ENCODE measurements at places on chromosomes 1 and 21.
A peak's percentile ranks its signal among the peaks of the same experiment; 100 is the strongest.

DNA sequence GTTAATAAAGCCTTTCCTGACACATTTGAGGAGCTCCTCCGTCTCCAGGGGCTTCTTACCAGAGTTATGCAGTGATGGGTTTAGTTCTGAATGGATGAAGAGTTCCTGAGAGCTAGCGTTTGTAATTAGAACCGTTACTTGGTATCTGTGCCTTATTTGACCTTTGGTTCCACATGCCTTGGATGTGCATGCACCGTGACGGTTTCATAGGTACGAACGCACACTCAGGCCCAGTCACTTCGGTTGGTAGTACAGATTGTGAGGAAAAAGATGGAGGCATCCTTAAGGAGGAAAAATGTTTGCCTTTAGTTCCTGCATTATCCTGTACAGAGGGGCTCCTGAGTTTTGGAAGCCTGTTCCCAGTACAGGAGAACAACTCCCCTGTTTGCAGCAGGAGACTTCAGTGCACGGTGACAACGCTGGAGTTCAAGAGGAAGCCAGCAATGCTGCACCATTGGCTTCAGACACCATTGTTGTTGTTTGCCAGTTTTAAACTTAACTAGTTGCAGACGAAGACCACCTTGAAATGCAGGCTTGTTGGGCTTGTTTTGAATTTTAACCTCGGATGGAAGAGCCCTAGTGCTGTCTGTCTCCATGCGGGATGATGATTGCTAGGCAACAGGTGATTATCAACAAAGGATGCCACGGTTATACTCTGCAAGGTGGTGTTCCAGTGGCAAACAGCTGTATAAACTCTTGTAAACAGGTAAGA lies 8.2 kb downstream of the RBM15 start:
- DNase-seq: no peak

DNA sequence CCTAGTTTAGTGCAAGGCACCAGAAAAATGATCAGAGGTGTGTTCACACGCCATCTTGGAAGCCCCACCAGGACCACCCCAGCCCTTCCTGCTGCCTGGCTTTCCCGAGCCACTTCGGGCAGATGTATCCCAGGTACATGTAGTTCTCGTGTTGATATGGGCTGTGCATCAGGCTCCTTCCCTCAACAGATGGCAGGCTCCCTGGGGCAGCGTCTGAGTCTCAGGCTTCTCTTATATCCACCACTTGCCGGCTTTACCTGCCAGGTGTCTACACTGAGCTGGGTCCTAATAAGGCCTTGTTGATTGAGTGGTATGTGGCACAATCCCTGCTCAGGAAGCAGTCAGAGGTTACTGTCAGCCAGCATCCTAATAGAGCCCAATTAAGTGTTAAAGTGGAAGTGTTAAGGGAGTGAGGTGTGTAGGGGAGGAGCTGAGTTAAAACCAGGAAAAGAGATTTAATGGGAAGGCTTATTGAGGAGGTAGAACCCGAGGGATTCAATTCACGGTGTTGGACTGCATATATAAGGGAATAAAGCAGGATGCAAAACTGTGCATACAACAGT lies 8.5 kb downstream of the GPA33 start:
- DNase-seq: no peak

DNA sequence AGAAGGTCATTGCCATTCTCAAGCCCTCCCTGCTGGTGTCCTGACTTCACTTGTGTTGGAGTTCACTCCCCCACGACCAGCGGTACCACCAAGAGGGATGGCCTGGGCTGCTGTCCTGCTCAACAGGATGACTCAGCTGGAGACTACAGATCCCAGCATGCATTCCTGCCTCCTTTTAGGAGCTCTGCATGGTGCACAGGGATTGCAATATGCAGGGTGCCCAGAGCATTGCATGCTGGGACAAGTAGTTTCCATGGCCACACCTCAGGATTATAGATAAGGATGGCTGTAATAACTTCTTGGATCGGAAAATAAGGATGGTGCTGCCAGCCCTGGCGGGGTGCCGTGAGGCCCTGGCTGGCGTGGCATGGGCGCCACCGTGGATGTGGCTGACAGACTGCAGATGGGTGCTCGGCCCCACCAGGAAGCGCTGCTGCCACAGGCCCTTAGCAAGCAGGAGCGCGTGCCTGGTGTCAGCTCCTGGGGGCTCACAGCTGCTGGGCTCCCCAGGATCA lies 150.0 kb downstream of the CASZ1 start:
- DNase-seq: no peak

DNA sequence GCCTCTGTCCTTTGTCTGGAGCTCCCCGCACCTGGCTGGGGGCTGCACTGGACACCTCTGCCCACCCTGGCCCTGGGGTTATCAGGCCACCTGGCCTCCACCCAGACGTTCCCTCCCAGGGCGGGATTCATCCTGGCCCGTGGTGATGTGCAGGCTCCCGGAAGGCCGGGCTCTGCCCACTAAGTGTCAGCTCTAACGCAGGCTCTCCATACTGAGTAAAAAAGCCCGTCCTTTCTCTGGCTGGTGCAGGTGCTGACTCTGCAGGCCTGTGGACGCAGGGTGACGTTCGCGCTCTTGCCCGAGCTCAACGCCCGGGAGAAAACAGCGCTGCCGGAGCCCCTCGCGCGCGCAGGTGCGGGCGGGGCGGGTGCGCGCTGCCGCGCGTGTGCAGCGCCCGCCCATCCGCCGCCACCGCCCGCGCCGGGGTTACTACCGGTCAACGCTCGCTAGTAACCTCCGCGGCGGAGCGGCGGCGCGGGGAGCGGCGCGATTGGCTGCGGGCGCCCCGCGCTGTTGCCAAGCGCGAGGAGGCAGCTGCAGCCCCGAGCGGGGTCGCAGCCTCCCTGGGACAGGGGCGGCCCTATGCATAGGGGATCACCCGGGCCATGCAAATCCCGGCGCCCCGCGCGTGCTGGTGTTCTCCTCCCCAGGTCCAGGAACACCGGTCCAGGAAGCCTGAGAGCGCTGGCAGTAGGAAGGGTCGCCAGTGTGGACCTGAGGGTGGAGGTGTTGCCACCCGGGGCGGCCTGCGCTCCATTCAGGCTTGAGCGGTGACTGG lies 15.7 kb downstream of the ABCG1 start:
- peak; percentile 88 for DNase-seq

- peak; percentile 53 for DNase-seq
These were observed 132.9 kb downstream of the SYF2 start for GRCh38 chr1:25099343-25099951.

DNA sequence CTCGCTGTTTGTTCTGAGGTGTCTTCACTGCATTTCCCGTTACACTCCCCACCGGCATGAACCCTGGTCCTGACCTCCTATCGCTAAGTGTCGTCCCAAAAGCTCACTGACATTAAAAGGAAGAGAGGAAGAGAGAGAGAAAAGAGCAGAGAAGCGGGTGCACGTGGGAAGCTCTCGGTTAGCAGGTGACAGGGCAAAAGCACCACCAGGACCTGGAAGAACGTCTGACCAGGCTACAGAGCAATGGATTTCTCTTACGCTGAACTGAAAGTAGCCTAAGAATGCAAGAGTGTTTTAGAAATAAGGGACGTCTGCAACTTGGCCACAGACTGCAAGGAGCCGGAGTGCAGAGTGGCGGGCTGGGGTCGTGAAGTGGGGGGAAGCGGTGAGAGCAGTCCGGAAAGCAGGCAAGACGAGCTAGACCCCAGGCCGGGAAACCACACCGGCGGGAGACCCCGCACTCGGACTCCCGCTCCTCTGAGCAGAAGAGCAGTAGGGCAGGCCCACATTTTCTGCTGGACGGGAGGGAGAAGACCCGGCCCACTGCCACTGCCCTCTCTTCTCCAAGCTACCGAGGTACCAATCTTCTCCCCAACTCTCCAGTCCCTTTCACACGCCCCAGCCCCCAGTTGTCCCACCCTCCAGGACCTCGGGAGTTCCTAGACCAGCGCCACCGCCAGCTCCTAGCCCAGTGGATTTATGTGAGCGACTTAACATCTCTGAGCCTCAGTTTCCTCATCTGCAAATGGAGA lies 8.3 kb upstream of the MPZL1 start:
- DNase-seq: no peak

DNA sequence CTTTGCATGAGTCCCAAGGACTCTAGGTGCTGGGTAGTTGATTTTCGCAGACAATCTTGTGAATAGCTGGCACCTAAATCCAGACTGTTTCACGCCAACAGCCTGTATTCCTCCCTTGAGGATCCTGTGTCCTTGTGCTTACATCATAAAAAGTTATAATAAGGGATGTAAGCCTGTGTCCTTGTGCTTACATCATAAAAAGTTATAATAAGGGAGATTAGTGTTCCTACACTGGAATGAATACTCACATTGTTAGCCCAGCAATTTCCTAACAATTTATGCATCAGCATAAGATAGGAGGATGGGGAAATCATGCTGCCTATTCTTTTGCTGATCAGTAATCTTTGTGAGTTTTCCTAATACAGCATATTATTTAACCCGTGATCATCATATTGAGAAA lies 4.0 kb upstream of the HSD3B2 start:
- no peak for DNase-seq

DNA sequence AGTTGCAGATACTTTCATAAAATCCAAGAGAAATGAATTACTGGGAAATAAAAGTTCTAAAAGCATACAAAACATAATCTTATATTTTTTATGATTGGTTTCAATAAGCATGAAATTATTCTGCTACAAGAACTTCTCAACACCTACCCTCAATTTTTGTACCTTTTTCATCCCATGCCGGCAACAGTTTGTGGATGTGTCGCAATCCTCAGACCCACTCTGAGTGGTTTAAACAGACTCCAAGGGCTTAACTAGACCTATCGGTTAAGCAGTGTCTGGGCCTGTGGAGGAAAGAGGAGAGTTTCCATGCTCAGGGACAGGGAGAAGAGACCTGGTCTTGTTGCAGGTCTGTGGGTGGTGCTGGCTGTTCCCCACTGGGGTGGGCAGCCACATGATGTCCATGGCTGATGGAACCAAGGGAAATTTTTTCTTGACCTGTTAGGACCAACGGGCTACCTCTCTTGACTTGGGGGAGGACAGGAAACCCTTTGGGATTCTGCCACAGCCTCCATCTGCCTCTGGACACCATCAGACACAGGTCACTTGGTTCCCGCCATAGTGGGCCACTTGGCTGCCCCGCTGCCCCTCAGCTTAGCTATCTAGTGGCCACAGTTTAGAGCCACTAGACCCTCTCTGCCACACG lies 81.1 kb upstream of the CLDN14 start:
- no peak for DNase-seq

DNA sequence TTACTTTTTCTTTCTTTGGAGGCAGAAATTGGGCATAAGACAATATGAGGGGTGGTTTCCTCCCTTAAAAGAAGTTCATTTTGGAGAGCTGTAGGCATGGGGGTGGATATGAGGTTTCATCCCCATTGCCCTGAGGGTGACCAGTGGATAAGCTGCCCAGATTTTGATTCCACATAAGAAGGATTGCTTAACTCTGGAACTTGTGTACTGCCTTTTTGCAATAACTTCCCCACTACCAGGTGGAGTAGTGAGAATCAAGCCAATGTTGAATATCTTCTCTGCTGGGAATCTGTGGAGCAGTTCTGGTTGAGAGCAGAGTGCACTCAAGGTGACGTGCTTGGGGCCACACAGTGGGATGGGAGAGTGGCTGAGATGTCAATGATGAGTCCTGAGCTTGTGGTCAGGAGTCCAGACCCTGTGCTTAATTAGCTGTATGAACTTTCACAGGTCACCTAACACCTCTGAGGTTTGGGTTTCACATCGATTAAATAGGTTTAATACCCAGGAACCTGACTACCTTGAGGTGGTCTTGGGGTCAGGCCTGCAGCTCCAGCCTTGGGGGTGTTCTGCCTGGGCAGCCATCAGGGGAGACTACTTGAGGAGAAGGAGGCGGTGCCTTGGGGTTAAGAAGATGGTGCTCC lies 152.9 kb downstream of the FCRL5 start:
- DNase-seq: no peak

GRCh38 chr1:153775458-153776327 lies 486 bp downstream of the SLC27A3 start:
- peak; percentile 68 for DNase-seq

DNA sequence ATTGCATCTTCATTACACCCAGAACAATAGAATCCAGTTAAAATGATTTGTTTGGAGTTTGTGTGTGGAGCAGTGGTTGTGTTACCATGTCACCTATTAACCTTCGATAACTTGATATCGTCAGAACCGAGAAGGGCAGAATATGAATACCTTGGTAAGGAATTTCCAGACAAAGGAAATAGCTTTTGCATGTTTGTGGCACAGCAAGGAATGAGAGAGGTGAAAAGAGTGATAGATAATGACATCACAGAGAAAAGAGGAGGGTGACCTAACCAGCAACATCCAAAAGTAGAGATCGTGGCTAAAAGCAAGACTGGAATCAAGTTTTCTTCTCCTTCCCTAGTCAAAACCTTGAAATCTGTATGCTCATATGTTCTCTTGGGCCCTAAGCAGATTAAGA lies 244.6 kb upstream of the NEGR1 start:
- no peak for DNase-seq

- DNase-seq: no peak
These were observed 177.3 kb downstream of the CHRM3 start for GRCh38 chr1:239563681-239564080.

DNA sequence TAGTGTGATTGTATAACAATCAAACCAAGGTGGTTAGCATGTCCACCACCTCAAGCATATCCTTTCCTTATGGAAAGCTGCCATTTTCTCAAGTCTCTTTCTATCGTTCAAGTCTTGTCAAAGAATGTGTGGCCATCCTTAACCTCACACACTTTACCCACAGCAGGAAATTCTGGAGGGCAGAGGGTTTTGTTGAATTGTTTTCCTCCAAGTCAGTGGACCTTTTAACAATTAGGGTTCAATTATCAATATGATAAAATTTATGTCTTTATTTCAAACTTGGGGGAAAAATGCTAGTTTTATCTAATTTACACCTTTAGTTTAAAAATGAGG lies 14.2 kb upstream of the PTPRC start:
- DNase-seq: peak; percentile 28

- no peak for DNase-seq
These were observed 2.1 kb upstream of the CD58 start for GRCh38 chr1:116572771-116573430.

- DNase-seq: no peak
These were observed 822.8 kb downstream of the BRINP3 start for GRCh38 chr1:189654906-189655305.

DNA sequence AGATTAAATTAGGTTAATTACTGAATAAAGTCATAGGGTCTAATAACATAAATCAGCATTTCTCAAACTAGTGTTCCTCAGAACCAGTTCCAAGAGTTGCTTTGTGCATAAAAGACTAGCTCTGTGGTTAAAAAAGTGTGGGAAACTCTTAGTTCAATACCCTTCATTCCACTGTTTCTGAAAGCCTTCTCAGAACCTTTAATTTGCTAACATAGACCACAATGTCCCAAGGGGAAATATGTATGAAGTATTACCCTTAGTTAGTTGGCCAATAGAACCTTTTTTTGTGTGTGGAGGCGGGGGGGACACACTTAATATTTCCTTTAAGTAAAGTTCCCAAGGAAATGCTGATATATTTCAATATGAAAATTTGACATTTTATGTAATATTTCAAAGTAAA lies 20.4 kb downstream of the ODF2L start:
- DNase-seq: no peak
